ENCODE measurements at places on chromosomes 1 and 21.

GRCh38 chr1:166874464-166874863, 1.6 kb downstream of the TADA1 start:
- DNase-seq = no peak

DNA sequence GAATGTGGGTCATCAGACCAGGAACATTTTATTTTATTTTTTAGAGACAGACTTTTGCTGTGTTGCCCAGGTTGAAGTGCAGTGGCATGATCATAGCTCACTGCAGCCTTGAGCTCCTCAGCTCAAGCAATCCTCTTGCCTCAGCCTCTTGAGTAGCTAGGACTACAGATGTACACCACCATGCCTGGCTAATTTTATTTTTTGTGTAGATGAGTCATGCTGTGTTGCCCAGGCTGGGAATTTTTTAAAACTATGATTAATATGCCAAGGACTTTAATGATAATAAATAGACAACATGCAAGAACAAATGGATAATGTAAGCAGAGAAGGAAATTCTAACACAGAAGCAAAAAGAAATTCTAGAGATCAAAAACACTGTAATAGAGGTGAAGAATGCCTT, 142.4 kb downstream of the AK5 start:
- no peak for DNase-seq

DNA sequence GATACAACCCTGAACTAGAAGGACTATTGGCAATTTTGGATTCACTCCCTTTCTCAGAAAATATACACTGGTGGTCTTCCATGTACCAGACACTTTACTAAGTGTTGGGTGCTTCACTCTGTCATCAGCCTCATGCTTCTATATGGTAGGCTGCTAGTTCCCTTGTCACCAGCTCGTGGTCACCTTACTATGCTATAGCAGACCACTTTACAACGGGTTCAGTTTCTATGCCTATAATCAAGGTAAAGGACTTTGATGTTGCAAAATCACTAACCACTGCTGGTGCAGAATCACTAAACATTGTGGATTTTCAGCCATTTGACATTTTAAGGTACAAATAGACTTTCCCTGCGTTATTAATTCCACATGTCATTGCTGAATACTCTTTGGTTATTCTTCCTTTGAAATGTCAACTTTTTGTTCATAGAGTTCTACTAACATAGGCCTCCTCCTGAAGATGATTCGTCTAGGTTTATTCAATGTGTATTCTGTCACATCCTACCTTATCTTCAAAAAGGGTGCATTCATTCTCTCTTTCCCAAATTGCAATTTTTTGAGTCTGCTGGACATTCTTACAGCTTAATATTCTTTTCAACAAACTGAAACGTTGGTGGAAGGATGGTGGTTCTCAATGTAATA, 78.3 kb downstream of the LRRC8C start:
- no peak for DNase-seq

DNA sequence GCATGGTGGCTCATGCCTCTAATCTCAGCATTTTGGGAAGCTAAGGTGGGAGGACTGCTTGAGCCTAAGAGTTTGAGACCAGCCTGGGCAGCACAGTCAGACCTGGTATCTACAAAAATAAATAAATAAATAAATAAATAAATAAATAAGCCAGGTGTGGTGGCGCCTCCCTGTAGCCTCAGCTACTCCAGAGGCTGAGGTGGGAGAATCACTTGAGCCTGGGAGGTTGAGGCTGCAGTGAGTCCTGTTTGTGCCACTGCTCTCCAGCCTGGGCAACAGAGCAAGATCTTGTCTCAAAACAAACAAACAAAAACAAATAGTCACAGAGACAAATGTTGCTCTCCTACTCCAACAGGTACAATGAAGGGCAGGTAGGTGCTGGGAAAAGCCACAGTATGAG, 242.4 kb upstream of the POU3F1 start:
- no peak for DNase-seq

- DNase-seq = peak; percentile 88
These were observed 32.0 kb upstream of the BTG2 start for GRCh38 chr1:203273206-203273868.

- no peak for DNase-seq
These were observed 773 bp downstream of the CHD1L start for GRCh38 chr1:147243228-147243685.

- DNase-seq = no peak
These were observed 121.1 kb downstream of the RUNX1 start for GRCh38 chr21:34927992-34928391.

GRCh38 chr1:246460406-246460805, 46.7 kb downstream of the SMYD3 start:
- no peak for DNase-seq

- no peak for DNase-seq
These were observed 1.5 kb upstream of the PLK3 start for GRCh38 chr1:44798481-44799365.

GRCh38 chr1:94675373-94675772, 133.8 kb upstream of the F3 start:
- no peak for DNase-seq

GRCh38 chr1:14184454-14184853, 414.0 kb upstream of the KAZN start:
- no peak for DNase-seq

DNA sequence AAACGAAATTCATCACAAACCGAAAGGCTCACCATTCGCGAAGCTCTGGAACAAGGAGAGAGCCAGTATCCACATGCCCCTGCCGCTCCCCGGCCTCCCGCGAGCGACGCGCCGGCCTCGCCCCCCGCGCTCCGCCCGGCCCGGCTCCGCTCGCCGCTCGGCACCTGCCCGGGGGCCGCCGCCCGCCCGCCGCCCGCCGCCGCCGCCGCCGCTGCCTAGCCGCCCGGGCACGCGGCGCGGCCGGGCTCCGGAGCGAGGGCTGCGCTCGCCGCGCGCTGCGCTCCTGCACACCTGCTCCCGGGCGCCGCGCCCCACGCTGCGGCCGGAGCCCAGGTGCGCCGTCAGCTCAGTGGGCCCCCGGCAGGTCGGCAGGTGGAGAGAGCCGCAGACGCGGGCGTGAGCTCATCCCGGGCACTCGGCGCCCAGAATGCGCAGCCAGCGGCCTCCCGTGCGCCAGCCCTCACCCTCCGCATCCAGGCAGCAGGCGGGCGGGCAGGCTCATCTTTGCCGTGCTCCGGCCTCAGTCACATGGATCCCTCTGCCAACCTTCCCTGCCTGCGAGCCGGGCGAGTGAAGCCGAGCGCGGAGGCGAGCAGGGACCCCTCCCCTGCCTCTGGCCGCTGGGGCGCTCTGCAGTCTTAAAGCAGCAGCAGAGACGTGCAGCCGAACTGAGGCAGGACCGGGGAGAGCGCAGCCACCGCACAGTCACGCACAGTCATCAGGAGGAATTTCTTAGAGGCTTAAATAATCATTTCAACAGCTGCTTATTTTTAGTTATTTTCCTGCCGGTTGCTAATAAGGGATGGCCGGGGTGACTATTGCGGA, at the start of gene DSCAM:
TSS of gene DSCAM (minus strand) at position 572 of the 825 bp plus-strand sequence. CDS start at position 75, 497 bp downstream.
- no peak for DNase-seq

- no peak for DNase-seq
These were observed 18.1 kb downstream of the NOS1AP start for GRCh38 chr1:162087574-162087973.

DNA sequence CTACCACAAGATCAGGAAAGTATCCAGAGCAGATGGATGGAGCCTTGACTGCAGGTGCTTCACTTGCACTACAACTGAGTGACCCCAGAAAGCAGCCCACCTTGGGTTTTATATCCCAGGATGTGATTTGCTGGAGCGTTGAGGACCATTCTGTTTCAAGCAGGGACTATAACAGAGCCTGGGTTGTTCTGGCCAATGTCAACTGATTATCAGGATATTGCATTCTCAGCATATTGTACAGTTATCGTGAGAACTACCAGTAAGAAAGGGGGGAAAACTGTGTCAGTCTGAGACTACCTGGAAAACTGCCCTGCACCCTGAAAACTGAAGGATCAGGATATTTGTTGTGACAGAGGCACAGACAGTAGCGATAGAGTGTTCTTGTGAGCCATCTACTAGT, 8.0 kb downstream of the ZNF669 start:
- DNase-seq = no peak

GRCh38 chr1:6328696-6329095, 64.9 kb downstream of the ACOT7 start:
- DNase-seq = no peak

DNA sequence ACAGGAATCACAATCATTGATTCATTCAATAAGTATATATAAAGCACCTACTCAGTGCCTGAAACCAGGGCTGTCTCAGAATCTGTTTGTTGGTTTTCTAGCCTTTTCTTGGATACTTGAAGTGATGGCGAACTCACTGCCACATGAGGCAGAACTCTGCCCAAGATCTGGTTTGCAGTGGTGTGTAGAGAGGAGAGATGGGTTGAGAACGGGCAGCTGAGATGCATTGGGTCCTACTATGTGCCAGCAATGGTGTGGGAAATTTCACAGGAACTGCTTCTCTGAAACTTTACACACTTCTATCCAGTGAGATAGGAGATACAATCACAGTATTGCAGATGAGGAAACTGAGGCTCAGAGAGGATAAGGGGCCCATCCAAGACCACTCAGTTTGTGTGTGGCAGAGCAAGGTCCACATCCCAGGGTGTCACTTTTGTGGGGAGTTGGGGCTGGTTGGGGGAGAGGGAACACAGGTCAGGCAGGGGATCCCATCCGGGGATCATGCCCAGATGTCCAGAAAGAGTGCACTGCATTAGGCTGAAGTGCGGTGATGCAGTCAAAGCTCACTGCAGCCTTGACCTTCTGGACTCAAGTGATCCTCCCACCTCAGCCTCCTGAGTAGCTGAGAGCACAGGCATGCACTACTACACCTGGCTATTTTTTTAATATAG, 83.7 kb upstream of the IFFO2 start:
- no peak for DNase-seq

DNA sequence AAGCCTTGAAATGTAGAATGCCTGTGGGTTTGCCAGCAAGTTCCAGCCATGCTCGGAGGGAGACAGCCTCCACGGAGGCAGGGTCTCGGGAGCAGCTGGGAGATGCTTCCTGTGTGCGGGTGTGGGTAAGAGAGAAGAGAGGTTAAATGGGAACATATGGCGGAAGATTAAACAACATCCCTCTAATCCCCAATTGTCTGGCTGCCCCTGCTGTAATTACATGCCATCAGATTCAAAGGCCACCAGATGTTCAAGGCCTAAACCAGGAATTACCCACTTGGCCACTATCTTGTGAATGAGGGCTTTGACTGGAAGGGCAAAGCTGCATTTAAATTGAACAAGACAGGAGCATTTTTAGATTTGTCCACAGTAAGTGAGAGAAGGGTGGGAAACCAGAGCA, 81.4 kb upstream of the BACE2 start:
- DNase-seq = no peak

- no peak for DNase-seq
These were observed 98.4 kb upstream of the BMP8A start for GRCh38 chr1:39392851-39393573.

GRCh38 chr1:44941424-44942324, 44.7 kb downstream of the EIF2B3 start:
- DNase-seq = no peak

DNA sequence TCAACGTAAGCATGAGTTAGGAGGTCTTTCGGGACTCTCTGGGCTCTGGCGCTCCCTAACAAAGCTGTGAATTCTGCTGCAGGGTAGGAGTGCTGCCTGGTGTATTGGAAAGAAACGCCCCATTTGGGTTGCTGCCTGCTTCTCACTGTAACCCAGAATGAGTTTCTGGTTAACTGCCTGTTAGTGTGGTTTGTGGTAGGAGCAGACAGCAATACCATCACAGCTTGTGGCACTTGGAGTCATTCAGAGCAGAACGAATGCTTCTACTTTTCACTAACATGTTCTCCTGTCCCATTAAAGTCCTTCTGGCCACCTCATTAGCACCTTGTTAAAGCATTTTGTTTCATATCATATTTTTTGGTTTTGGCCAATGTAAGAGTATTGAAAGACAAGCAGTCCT, 18.1 kb downstream of the MAP3K7CL start:
- DNase-seq = no peak

DNA sequence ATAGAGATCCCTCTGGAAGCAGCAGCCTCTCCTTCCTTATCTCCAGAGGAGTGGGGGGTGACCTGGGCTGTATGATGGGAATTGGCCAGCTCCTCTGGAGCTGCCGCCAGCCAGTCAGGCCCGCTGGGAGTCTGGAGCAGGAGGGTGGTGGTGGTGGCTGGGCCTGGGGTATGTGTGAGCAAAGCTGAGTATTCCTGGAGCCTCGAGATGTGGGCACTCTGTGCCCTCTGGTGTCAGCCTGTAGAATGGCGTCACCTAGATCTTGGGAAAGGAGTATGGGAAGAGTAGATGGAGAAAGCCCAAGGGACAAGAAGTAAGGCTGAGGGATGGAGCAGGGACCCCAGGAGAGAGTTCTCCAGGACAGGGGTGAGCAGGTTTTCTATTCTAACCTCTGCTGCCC, 16.0 kb downstream of the VANGL2 start:
- no peak for DNase-seq

DNA sequence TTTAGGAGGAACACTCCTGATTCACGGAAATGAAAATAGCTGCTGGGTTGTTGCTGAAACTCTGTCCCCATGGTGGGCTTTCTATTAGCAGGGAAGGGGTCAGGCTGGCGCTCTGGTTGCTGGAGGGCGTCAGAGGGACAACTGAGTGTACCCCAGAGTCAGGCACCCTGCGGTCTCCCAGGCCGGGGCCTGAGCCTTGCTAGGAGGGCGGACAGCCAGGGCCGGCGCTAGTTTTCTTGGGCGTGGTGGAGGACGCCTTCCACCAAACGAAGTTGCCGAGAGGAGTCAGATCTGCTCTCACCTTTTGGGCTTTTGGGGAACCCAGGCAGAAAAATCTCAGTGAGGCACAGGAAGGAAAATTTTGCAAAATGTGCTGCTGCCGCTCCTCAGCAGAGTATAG, 54.8 kb downstream of the NGF start:
- DNase-seq = no peak

DNA sequence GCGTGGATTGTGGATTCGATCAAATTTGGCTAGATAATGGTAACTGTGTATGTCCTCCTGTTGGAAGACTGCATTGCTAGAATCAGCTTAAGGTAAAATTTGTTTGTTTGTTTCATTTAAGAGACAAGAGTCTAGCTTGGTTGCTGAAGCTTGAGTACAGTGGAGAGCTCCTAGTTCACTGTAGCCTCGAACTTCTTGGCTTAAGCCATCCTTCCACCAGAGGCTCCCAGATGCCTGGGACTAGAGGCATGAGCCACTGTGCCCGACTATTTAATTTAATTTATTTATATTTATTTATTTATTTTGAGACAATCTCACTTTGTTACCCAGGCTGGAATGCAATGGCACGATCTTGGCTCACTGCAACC, 1.5 kb downstream of the PHACTR4 start:
- DNase-seq = no peak

DNA sequence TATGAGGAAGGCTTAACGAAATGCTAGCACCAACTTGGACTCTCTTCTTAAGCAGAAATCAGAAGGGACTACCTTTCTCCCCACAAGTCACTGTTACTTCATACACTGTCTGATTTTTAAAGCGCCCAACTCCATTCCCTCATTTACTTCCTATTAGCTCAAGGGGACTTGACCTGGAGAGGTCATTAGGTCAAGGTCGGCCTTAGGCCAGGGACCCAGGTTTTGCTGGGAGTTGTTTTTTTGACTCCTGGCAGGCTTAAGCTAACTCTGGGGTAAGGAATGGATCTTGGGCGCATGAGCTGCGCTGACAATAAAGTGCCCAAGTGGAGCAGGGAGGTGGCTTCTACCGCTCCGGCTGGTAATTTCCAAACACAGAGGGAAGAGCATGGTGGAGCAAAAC, 16.8 kb downstream of the ADAR start:
- no peak for DNase-seq

- DNase-seq = no peak
These were observed 19.8 kb downstream of the ZBTB17 start for GRCh38 chr1:15956150-15956549.

Data from T follicular helper cell (primary cell).